ENCODE measurements at places on chromosomes 6 and 20. TPM values are rescaled to one million over a fixed set of nuclear protein-coding genes. Genes with fewer than 3 reads are reported as not detected.
A peak's percentile ranks its signal among the peaks of the same experiment; 100 is the strongest.

Gene COL10A1
- not detected for total RNA-seq

DNA sequence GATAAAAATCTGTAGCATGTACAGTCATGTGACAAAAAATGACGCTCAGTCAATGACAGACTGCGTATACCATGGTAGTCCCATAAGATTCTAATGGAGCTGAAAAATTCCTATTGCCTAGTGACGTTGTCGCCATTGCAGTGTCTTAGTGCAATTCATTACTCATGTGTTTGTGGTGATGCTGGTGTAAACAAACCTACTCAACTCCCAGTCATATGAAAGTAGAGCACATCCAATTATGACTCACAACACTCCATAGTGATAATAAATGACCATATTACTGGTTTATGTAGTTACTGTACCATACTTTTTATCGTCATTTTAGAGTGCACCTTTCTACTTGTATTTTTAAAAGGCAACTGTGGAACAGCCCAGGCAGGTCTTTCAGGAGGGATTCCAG, 45.0 kb downstream of the TFAP2A start:
- no peak overlapping the region for H3K27ac ChIP-seq
- no peak overlapping the region for H3K4me3 ChIP-seq
- peaks cover 7% of the 10 kb centered on the region for H3K36me3 ChIP-seq
- H3K4me1 ChIP-seq: no peaks in the 10 kb centered on the region
- no peaks in the 10 kb centered on the region for H3K27me3 ChIP-seq
- DNase-seq: no peak

- H3K27me3 ChIP-seq: no peaks in the 10 kb centered on the region
- peaks cover 16% of the 10 kb centered on the region for H3K36me3 ChIP-seq
- H3K4me3 ChIP-seq: no peak overlapping the region
- DNase-seq: peak; percentile 80
- peaks cover 11% of the 10 kb centered on the region for H3K4me1 ChIP-seq
Observed at GRCh38 chr20:44911264-44911921, 1.5 kb downstream of the PABPC1L start.

- H3K4me3 ChIP-seq: peak within 1 kb of the TSS; percentile 100
- H3K36me3 ChIP-seq: peaks cover 9% of the 10 kb centered on the region
- DNase-seq: peak; percentile 90
- peak within 1 kb of the TSS; percentile 94 for H3K27ac ChIP-seq
Observed at GRCh38 chr6:13711733-13712598, at the start of gene RANBP9. RANBP9 (minus strand) TSS chr6:13711835; CDS start chr6:13711505, 330 bp downstream.

- peaks cover 2% of the 10 kb centered on the region for H3K36me3 ChIP-seq
- H3K27ac ChIP-seq: no peak overlapping the region
- H3K27me3 ChIP-seq: peaks cover 5% of the 10 kb centered on the region
- no peak overlapping the region for H3K4me3 ChIP-seq
- peaks cover 4% of the 10 kb centered on the region for H3K4me1 ChIP-seq
Observed at GRCh38 chr20:44115762-44116644, 71.0 kb downstream of the JPH2 start.

DNA sequence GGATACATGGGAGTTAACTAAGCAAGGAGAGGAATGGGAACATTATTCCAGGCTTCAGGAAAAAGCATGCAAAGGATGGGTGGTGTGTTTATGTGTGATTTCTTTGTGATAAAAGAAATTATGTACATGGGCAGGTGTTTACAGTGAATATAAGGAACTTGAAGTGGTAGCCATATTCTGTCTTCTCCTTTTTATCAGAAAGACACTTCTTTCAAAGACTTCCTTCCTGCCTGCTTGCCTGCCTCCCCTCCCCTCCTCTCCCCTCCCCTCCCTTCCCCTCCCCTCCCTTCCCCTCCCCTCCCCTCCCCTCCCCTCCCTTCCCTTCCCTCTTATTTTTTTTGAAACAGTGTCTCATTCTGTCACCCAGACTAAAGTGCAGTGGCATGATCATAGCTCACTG, 14.4 kb downstream of the CYB5R4 start:
- no peak overlapping the region for H3K27ac ChIP-seq
- no peaks in the 10 kb centered on the region for H3K27me3 ChIP-seq
- no peak for DNase-seq
- H3K36me3 ChIP-seq: no peaks in the 10 kb centered on the region

Measured in endothelial cell (in vitro differentiated cells).